ENCODE measurements at places on chromosomes 3 and 15. TPM values are rescaled to one million over a fixed set of nuclear protein-coding genes. Genes with fewer than 3 reads are reported as not detected.

- DNase-seq, result no peak
These were observed 13.5 kb downstream of the OSBPL10 start for GRCh38 chr3:31967592-31967991.

GRCh38 chr3:23671851-23672589 is 133.7 kb upstream of the UBE2E1 start:
- no peak for DNase-seq

DNA sequence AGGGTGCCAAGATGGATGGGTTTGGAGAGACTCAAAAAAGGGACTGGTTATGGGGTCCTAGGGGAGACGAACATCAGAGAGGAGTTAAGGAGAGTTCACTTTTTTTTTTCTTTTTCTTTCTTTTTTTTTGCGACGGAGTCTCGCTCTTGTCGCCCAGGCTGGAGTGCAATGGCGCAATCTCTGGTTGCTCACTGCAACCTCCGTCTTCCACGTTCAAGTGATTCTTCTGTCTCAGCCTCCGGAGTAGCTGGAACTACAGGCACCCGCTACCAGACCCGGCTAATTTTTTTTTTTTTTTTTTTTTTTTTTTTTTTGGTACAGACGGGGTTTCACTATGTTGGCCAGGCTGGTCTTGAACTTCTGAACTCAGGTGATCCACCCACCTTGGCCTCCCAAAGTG is 1.2 kb downstream of the SPINT1 start:
- no peak for DNase-seq

The CLDN1 gene
- total RNA-seq, result 0.22 TPM

Measured in activated CD4-positive, alpha-beta memory T cell treated with anti-CD3 and anti-CD28 coated beads for 36 hours (primary cell).